ENCODE measurements at places on chromosomes 6 and 20.

DNA sequence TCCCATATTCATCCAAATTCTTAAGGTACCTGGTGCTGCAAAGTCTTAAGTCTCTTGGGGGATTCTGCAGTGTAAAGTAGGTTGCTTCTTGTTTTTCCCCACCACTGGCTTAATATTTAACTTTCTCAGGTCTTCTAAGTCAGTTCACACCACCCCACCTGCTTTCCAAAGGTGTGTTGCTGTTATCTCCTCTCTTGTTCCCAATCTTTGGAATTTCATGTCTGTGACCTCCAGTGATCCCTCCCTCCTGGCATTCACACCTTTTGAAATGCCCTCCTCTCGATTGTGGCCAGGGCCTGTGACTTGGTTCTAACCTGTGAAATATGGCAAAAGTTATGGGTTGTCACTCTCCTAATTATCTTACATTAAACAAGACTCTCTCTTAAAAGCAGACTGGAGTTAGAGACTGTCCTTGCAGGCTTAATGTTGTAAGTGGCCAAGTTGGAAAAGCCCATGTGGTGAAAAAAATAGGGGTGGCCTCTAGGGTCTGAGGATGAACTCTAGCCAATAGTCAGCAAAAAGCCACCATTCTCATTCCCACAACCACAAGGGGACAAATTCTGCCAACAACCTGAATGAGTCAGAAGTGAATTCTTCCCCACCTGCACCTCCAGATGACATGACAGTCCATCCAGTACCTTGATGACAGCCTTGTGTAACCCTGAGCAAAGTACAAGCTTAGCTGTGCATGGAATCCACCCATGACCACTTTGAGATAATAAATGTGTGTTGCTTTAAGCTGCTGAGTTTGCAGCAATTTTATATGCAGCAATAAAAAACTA, 45.1 kb downstream of the ADGRF1 start:
- DNase-seq, result no peak

- no peak for DNase-seq
Measured at GRCh38 chr20:58867211-58867610, 14.7 kb downstream of the GNAS start.

GRCh38 chr6:139676718-139677117, 302.3 kb upstream of the CITED2 start:
- DNase-seq, result no peak

DNA sequence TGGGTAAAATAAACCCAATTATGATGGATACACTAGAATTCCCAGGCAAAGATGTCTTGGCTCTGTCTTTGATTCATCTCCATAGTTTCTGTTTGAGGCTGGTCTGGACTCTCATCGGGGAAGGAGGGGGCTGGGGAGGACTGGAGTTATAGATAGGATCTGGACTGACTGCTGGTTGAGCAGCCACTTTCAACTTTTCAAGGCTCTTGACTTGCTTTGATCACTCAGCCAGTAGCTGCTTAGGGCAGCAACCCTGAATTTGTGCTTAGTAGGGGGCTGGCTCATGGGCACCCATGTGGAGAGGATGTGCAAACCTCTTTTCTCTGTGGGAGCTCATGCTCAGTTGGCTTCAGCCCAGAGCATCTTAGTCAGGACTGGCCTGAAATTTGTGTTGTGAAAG, 114.0 kb upstream of the NEDD9 start:
- no peak for DNase-seq

DNA sequence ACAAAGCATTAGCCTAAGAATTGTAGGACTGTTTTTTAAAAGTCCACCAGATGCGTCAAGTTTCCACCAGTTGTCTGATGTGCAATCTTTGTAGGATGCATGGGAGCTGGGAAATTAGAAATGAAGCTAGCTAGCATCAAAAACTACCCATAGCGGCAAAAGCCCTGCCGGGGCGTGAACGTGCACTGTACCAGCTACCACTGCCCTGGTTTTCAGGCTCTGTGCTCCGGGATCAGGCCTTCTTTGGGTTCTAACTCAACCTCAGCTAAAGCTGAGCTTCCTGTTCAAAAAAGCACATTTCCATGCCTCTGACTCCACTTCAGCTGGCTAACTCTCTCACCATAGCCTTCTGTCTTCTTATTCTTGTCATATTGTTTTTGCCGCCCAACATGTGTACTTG, 26.9 kb upstream of the FUCA2 start:
- DNase-seq, result no peak

GRCh38 chr6:92496527-92496926, 922.8 kb downstream of the EPHA7 start:
- DNase-seq, result no peak

DNA sequence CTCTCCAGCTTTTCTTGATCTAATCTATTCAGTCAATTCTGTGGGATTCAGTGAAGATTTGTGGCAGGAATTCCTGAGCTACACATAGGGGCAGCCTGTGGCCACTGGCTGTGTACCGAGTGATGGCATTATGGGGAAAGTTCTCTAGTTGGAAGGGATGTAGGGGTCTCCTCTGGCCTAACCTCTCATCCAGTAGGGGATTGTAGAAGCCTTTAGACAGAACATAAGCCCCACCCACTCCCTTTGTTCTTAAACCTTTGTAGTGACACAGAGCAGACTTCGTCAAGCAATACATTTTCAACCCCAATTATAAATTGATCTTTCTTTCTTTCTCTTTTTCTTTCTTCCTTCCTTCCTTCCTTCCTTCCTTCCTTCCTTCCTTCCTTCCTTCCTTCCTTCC, 188.9 kb downstream of the QKI start:
- no peak for DNase-seq

- peak; percentile 30 for DNase-seq
Measured at GRCh38 chr20:45368221-45368980, 5.4 kb downstream of the SYS1 start.

GRCh38 chr6:35955071-35955470, 34.2 kb upstream of the SRPK1 start:
- no peak for DNase-seq

GRCh38 chr20:10619427-10619826, 54.4 kb downstream of the JAG1 start:
- DNase-seq, result no peak

DNA sequence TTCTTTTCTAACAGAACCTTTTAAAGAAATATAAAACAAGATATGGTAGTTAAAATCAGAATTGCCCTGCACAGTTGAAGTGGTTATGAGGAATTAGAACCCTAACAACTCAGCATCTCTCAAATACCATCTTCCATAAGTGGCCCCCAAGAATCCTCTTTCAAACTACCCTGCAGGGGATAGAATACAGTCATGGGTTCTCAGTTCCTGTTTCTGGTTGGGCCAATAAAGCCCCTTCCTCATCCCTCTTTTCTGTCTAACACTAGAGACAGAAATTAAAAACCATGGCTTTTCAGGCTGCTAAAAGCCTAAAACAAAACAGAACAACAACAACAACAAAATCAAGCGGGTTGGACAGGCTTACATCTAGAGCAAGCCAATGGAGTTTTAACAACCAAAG, 6.7 kb upstream of the LCA5 start:
- DNase-seq, result no peak

DNA sequence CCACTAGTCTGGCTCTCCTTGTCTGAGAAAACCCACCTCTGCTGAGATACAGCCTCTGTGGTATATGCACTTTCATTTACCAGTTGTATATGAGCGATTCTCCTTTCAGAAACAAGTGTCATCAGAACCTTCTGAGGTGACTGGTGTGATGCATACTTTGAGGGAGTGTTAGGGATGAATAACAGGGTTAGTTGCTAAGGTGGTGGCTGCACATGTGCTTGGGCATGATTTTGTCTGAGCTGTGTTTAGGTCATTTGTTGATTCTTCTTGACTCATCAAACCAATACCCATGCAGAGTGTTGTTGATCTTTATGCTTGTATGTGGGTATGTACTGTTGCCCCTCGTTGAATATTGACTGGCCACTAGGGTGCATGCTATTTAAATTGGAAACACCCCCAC, 25.7 kb downstream of the DTD1 start:
- DNase-seq, result peak; percentile 29

GRCh38 chr6:109308018-109308492, 74.2 kb downstream of the CD164 start:
- peak; percentile 69 for DNase-seq

- no peak for DNase-seq
Measured at GRCh38 chr20:61638802-61639585, 386.9 kb downstream of the CDH4 start.

DNA sequence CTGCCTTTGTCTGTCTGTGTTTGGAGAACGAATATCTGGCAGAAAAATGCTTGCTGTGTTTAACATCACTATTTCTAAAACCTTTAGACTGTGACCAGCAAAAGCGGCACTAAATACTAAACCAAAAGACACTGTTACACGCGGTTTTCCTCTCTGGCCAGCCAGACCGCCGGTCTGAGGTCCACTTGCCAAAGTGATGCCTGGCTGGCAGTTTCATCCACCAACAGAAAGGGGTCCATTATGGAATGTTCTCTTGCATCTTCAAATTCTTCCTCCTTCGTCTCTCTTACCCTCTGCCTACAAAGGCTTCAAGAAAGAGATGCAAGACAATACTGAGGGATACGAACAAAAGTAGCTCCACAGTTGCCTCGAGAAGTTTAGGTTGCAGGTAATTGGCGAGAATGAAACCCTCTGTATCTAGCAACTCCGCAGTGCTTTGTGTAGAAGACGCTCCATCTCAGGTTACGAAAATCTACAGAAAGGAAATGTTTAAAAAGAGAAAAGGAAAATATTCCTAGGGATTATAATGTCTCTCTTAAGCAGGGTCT, 176.6 kb downstream of the TRIM27 start:
- DNase-seq, result no peak

DNA sequence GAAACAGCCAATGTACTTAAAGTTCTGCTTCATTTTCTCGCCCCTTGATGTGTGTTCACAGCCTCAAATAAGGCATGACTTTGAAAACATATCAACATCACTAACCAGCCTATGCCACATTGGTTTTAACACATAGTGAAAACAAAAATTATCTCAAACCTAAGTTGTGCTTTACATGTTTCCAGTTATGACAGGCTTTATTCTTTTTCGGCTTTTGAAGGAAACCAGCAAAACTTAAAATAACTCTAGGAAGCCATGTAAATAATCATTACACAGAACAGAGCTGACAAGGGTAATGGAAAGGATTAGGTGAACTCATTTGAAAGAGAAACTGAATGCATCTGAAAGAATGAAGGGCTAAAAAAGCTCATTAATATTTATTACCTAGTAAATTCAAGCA, 42.1 kb downstream of the BMP5 start:
- no peak for DNase-seq

DNA sequence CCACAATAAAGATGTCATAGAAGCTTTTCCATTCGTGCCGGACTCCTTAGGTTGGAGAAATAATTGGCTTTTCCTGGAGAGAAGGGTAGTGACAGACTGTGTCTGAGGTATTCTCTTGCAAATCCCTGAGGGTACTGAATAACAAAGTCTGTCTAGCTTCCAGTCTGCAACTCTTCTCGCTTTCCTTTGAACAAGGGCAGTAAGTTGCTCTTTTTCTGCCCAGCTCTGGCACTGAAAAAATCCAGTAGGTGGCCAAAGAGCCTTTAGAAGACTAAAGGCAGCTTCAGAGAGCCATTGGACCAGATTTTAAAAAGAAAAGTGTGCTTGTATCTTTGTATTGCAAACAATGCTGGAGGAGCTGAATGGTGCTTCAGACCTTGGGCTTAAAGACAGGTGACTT, 20.7 kb upstream of the RREB1 start:
- DNase-seq, result no peak

DNA sequence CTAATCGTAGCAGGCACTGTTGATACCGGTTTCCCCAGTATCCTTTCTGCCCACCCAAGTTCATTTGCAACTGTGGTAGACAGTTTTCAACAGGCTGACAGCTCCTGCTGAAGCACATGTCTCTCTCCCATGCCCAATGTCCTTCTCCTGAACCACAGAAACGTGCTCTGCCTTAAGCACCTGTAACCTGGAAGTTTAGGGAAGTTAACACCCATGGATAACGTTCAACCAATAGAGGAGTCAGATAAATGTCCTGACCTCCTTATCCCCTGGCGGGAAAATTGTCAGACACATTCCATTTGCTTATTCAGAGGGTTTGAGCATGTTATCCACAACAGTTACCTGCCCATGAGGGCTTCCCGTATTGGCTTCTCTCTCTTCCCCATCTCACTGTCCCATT, 29.8 kb upstream of the MOCS1 start:
- DNase-seq, result no peak

DNA sequence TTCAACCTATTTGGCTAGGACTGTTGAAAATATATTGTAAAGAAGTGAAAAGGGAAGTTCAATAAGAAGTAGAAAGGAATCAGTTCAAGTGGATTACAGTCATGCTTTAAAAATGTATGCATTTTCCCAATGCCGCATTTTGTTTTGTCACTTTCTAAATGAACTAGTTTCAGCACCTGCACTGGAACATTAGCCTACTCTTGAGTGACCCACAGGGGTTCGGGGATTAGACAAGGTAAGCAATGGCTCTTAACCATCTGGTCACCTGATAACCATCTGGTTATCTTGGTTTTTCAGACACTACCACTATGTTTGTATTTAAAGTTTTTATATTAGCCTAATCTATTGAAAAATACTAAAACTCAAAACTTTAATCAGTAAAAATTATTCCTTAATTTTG, 97.6 kb downstream of the CD164 start:
- no peak for DNase-seq

DNA sequence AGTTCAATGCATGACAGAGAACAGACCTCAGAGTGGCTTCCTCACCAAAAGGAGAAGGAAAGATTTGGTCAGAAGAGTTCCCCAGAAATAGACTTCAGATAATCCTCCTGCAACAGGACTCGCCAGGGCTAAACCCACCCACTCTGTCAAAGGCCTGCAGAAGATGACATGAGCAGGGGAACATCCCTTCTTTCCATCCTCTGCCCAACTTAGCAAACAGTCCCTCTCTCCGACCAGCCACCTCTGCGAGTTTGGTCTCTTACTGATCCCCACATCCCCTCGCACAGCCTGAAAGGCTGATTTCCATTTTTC, 7.5 kb downstream of the NFATC2 start:
- peak; percentile 38 for DNase-seq

DNA sequence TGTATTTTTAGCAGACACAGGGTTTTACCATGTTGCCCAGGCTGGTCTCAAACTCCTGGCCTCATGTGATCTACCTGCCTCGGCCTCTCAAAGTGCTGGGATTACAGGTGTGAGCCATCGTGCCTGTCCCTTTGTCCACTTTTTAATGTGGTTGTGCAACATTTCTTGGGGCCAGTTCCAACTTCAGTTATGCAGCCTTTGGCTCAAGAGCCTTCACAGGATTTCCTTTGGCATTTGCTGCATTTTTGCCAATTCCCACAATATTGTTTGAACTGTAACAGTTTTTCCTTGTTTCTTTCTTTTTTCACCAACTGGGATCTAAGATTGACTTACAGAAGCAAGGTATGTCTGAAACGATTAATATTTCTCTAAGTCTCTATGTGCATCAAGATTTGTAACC, 63.6 kb downstream of the EDN1 start:
- DNase-seq, result no peak

GRCh38 chr6:2751871-2752270, 1.1 kb upstream of the MYLK4 start:
- no peak for DNase-seq
